ENCODE measurements at places on chromosomes 16 and 17.

GRCh38 chr16:87141402-87141801 lies 175.8 kb downstream of the C16orf95 start:
- no peak for DNase-seq

GRCh38 chr16:27951489-27952120 lies 111.9 kb downstream of the GSG1L start:
- DNase-seq: no peak

- no peak for DNase-seq
Observed at GRCh38 chr17:59627770-59628171, 8.1 kb downstream of the CLTC start.

GRCh38 chr17:52244689-52245088 lies 86.2 kb upstream of the CA10 start:
- no peak for DNase-seq

Measured in ecto neural progenitor cell (in vitro differentiated cells).